ENCODE measurements at places on chromosomes 5 and 9.

DNA sequence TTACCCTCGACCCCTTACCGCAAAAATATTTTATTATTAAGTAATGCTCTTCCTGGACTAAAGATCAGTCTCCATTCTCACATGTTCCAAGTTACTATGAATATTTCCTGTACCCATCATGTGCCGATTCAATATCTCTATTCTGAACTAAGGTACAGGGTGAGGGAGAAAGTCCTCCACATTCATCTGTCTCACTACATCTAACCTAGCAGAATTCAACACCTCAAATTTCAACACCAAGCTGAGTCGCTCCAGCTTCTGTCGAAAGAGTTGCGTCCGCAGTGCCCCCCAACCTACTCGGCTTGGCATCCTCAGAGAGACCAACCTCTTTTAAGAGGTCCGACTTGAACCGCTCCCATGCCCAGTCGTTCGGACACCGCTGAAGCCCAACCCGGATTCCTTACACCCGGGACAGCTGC is 1.0 kb downstream of the CERT1 start:
- DNase-seq: peak; percentile 63

- DNase-seq: no peak
Observed at GRCh38 chr5:126277762-126278161, 145.4 kb upstream of the GRAMD2B start.

- DNase-seq: no peak
Observed at GRCh38 chr5:176180781-176181180, 57.4 kb upstream of the SIMC1 start.

GRCh38 chr5:50328193-50328729 is 112.8 kb downstream of the EMB start:
- DNase-seq: no peak

DNA sequence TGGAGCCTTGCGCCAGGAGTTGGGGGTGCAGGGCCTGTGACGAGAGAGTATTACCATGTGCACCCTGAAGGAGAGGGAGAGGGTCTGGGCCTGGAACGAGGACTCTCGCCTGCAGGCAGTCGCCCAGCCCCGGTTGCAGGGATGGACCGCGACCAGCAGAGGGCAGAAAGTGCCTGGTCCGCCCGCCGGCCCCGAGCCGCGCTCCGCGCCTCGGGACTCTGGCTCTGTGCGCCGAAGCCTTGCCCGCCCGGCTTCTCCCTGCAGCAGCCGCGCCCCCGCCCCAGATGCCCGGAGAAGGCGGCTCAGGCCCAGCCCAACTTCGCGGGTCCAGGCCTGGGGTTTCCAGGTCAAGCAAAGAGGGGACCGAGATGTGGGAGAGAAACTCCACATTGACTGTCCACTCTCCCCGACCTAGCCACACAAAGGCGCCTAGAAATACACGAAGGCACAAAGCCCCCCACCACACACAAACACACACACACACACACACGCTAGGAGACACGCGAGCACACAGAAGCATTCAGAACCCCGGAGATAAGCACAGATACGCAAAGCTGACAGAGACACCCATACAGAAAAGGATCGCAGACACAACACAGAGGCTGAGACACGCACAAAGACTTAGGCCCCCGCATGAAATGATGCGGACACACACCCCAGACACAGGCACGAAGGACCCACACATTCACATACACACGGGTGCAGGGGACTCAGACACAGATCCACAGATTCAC is 2.0 kb upstream of the LMX1B start:
- DNase-seq: peak; percentile 77

GRCh38 chr9:131255676-131256197 is 20.6 kb downstream of the FAM78A start:
- no peak for DNase-seq

DNA sequence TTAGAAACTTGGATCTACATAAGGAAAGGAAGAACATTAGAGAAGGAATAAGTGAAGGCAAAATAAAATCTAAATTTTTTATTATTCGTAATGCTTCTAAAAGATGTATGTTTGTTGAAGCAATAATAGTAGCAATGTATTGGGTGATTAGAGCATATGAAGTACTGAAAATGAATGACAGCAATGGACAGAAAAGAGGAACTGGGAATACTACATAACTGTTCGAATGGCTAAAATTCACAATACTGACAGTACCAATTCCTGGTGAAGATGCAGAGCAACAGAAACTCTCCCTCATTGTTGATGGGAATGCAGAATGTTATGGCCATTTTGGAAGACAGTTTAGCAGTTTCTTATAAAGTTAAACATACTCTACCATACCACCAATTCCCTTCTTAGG is 177.3 kb upstream of the SPEF2 start:
- DNase-seq: no peak

- DNase-seq: peak; percentile 43
Observed at GRCh38 chr5:80246001-80246758, 9.7 kb downstream of the SERINC5 start.

GRCh38 chr5:180414176-180414575 is 61.0 kb upstream of the GFPT2 start:
- DNase-seq: no peak

GRCh38 chr9:130739081-130739480 is 45.5 kb downstream of the EXOSC2 start:
- DNase-seq: no peak

DNA sequence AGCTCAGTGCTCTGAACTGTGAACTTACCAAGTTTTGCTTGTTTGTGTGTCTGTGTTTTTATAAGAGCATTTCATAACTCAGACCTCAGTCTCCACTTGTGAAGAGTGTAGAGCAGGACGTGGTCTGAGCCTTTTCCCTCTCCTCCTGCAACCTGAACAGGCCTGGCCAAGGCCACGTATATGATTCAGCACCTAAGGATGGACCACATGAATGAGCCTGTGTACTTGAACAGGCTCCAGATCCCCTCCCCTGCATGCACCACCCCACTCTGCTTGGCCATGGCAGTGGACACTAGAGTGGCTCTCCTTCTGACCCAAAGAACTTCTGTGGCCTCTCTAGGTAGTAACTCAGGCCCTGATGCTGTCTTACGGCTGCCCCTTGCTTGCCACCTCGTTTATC is 125.9 kb upstream of the FSTL4 start:
- DNase-seq: no peak

DNA sequence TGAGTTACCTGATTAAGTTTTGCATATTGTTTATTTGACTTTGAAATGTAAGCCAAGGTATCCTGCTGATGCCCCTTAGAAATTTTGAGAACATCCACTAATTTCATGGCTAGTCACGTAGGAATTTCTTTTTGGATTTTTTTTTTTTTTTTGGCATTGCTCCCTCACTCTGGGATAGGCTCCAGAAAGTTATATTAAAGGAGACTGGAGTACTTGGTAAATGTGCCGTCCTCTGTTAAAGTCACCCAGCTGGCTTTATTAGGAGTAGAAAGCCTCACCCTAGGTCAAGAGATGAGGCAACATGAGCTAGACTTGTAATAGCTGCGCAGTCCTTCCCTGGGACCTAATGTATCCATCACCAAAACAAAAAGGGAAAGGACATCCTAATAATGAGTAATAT is 3.1 kb downstream of the KCTD16 start:
- DNase-seq: no peak

GRCh38 chr9:111926421-111926875 is 29.8 kb downstream of the UGCG start:
- DNase-seq: peak; percentile 96

- DNase-seq: no peak
Observed at GRCh38 chr5:126954981-126955380, 75.4 kb downstream of the MARCHF3 start.

- DNase-seq: no peak
Observed at GRCh38 chr9:136961279-136962065, 9.4 kb downstream of the LCN12 start.

- no peak for DNase-seq
Observed at GRCh38 chr5:168427224-168427623, 59.0 kb upstream of the RARS1 start.

DNA sequence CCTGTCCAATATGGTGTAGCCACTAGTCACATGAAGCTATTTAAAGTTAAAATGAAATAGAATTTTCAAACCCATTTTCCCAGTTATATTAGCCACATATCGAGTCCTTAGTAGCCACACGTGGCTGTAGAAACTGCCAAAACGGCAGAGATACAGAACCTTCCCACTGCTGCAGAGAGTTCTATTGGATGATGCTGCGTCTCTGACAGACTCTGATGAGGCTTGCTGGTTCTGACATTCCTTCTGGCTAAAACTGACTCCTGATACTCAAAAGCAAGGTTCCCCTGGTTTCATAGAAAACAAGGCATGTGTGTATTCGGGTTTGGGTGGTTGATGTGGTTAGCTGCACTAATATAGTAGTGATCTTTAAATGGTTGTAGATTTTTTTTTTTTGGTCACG is 91.5 kb downstream of the TLE4 start:
- no peak for DNase-seq

Data from dermis blood vessel endothelial cell (primary cell).